ENCODE measurements at places on chromosomes 11 and 22. TPM values are rescaled to one million over a fixed set of nuclear protein-coding genes. Genes with fewer than 3 reads are reported as not detected.

Gene C11orf68
- 10.3 TPM for total RNA-seq

Gene PPM1F
- total RNA-seq, result 25.5 TPM

Gene EIF3D
- 92.9 TPM for total RNA-seq

Gene TPBGL
- total RNA-seq, result 0.09 TPM

Gene CHORDC1
- 57.7 TPM for total RNA-seq

Gene PLAAT3
- 3.5 TPM for total RNA-seq

Gene SBF1
- 71.0 TPM for total RNA-seq

Gene ZNF74
- total RNA-seq, result 31.8 TPM
